Naive thymus-derived CD8-positive, alpha-beta T cell (primary cell): ENCODE measurements at places on chromosomes 5 and 9. TPM values are rescaled to one million over a fixed set of nuclear protein-coding genes. Genes with fewer than 3 reads are reported as not detected.

DNA sequence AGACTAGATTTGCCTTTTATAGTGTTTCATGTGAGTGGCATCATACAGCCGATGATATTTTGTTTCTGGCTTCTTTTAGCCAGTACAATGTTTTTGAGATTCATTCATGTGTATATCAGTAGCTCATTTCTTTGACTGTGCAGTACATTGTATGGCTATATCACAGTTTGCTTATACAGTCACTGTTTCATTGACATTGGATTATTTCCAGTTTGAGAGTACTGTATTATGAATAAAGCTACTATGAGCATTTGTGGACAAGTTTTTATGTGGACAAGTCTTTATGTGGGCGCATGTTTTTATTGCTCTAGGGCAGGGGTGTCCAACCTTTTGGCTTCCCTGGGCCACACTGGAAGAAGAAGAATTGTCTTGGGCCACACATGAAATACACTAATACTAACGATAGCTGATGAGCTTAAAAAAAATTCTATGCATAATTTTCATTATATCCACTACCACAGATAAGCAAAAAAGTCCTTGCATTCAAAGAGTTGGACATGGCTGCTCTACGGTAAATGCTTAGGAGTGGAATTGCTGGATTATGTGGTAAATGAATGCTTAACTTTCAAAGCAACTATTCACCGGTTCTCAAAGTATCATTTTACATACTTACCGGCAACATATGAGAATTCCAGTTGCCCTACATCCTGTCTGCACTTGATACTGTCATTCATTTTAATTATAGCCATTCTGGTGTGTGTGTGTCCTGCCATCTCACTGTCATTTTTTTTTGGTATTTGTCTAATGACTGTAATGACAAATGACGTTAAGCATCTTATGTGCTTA, 177.8 kb downstream of the RGS3 start:
- DNase-seq: no peak

DNA sequence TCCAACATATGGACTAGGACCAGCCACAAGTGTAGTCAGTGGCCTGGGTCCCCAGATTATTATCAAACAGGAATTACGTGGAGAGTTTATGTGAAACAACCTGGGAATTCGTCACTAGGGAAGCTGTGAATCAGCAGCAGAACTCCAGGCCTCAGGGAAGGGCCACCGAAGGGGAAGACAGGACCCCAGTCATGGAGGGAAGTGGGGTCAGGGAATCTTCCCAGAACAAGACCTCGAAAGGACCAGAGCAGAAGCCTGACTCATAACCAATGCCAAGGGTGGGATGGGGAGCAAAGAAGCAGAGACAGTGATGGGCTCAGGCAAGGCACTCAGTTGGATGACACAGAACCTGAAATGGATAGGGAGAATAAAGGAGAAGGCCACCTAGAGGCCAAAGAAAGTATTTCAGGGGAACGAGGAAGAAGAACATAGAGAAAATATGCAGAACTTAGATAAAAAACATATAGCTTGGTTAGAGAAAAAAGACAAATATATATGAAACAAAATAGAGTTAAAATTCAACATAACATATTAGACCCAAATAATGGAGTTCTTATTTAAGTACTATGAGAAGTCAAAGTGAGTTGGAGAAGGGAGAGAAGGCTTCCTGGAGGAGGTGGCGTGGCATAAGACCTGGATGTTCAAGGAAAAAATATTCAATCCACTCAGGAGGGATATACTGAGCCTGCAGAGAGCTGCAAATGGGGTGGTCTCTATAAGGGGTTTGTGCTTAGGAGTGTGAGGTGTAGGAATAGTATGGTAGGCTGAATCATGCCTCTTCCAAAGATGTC, 66.7 kb upstream of the CAST start:
- DNase-seq: peak; percentile 15

- no peak for DNase-seq
Observed at GRCh38 chr9:125487842-125488241, 219.2 kb downstream of the MAPKAP1 start.

DNA sequence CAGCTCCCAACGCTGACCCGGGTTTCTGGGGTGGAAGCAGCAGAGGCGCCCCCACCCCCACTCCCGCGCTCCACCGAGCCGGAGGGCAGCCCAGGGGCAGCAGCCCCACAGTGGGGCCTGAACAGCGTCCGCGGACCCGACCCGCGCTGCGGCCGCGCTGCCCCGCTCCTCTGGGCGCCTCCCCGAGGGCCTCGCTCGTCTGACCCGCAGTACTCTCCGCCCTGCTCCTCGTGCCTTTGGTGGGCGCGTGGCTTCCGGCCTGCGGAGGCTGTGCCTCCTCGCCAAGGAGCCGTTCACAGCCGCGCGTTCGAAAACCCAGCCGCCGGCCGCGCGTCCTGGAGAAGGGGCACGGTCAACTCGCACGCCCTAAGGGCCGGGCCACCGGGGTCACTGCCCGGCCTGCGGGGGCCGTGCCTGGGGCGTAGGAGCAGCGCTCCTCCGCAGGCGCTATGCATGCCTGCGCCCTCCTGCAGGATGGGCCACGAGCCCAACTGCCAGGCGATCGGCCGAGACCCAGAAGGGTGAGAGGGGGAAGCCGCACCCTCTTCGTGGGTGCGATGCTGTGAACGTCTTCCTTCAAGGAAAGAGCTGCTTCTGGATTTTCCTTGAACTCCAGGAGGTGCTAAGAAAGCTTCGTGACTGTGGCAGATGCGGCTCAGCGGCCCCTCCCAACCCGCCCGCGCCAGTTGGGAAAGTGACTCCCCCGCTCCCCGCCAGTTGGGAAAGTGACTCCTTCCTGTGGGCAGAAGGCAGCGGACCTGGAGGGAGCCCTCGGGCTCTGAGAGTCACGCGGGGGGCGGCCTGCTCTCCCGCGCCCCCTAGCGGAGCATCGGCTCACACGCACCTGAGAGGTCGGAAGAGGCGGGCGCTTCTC, 82.7 kb downstream of the HSD17B3 start:
- DNase-seq: no peak

DNA sequence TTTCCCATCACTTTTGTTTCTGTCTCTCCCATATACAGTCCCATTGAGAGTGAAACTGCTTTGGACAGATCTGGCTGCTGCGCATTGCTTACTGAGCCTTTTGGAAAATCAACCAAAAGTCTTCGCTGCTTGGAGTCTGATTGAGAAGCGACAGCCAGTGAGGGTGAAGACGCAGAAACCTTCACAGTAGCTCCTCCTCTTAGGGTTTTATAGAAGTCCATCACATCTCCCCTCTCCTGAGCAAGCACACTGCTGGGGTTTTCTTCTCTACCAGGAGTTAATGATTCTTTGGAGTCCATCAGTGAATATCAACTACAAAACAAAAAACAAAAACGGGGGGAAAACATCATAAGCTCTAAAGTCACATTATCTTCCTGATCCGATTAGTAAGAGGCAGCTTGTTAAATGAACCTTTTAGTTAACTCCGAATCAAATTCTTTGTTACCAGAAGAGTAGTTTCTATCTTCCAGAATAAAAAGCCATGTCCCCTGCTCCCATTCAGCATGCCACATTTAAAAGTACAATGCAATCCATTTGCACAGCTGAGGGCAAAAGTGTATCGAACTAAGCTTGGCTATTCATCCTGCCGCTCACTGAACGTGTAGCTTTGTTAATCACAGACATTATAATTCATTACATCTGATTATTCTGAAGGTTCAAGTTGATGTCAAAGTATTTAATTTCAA, 2.8 kb downstream of the NR3C1 start:
- DNase-seq: no peak

- no peak for DNase-seq
Observed at GRCh38 chr5:73823508-73823925, 197.5 kb downstream of the ARHGEF28 start.

DNA sequence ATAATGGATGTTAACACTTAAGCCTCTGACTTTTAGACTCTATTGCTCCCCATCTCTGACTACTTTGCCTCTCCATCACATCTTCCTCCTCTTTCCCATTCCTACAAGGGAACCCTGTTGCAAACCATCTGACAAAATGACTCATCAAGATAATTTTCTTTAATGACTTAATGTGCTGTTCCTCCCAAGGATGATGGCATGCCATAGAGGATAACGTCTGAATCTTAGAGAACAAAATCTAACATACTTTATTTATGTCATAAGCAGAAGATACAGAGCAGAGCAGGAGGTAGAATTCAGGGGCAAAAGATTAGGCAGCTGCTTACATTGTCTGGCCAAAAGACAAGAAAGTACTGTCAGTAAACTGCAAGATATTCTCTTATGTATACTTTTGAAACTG, 76.8 kb downstream of the FGF10 start:
- no peak for DNase-seq

DNA sequence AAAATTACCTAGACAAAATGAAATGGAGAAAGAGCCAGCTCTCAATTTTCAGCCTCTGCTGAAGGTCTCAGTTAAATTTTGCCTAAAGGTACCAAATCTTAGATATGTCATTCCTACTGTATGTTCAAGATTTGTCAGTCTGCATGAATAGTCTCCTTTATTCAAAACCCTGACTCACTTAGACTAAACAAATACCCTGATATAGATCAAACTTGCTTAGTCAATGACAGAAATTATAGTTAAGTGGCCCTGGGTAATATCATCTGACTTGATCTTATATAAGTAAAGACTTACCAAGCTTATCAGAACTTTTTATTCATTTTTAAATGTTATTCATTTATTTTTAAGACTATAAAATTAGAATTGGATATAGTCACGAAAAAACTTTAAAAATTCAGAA, 12.2 kb downstream of the MEGF9 start:
- no peak for DNase-seq

DNA sequence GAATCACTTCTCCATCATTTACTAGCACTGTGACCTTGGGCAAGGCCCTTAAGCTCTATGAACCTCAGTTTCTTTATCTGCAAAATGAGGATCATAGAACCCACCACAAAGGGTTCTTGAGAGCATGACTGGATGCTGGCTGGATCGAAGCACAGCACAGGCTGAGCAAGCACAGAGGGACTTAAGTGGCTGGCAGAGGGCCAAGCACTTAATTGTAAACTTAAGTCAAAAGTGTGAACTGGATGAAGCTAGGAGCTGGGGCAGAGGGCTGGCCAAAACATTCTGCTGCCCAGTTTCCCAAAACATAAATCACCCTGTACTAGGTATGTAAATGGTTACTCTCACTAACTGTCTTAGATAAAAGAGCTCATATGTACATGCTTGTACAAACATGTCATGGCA, 112.3 kb upstream of the WWC1 start:
- no peak for DNase-seq

Gene KLHL3
- 37.2 TPM for total RNA-seq

- no peak for DNase-seq
Observed at GRCh38 chr9:9557804-9558334, 1054.9 kb downstream of the PTPRD start.

Gene COL27A1
- 1.7 TPM for total RNA-seq

GRCh38 chr9:9615086-9615485, 997.7 kb downstream of the PTPRD start:
- no peak for DNase-seq

DNA sequence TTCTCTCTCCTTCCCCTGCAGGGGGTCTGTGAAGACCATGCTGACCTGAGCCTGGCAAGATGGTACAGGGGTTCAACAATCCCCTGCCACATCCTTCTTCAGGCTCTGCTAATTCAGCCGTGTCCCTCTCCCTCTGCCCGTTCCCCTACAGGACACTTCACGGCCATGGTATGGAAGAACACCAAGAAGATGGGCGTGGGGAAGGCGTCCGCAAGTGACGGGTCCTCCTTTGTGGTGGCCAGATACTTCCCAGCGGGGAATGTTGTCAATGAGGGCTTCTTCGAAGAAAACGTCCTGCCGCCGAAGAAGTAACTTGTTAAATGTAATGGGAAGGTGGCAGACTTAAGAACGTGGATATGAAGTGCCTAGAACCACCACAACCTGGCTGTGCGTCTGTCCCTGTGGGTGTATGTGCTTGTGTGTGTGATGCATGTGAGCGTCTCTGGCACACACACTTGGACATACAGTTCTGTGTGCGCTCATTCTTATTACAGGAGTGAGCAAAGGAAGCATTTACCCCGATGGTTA, 6.9 kb upstream of the CCIN start:
- DNase-seq: no peak

DNA sequence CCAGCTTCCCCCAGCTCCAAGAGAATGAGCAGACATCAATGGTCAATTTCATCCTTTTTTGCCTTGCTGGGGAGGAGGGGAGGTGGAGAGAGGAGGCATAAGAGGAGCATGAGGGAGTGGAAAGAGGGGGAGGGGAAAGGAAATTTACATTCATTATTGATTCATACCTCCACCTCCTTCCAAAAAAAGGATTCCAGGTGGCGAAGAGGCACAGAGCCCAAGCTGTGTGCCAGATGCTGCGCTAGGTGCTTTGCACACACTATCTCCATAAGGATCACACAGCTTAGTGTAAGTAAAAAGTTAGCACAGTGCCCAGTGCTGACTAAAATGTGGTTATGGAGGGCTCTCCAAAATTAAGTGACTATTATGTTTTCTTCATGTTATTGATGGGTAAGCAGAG, 11.0 kb downstream of the ASTN2 start:
- DNase-seq: no peak

Gene CER1
- total RNA-seq: not detected

GRCh38 chr9:99778308-99778707, 43.4 kb upstream of the NR4A3 start:
- no peak for DNase-seq

DNA sequence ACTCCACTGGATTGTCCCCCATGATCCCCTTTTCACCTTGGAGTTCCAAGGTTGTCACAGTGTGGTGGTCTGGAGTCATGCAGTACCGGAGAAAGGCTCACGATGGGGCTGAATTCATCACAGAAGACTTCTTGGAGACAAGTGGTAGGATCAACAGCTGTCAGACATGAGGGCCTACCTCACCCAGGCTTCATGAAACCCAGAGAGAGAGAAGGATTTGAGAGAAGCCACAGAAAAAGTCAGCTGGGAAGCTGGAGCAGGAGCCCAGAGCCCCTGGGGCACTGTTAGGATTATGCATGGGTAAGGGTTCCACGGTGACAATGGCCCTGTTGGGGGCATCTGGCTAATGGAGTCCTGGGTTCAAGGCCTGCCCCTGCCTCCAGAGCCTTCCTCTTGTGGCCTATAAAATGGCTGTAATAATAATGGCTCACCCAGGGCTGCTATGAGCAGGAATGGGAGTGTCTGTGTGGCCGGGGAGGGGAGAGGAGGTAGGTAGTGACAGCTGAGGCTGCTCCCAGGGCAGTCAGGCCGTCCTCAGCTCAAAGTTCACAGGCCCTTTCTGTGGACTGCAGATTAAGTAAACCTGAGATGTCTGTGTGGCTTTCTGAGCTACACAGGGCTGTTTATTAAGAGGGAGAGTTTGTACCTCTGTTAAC, 910 bp downstream of the TRIM14 start:
- no peak for DNase-seq

DNA sequence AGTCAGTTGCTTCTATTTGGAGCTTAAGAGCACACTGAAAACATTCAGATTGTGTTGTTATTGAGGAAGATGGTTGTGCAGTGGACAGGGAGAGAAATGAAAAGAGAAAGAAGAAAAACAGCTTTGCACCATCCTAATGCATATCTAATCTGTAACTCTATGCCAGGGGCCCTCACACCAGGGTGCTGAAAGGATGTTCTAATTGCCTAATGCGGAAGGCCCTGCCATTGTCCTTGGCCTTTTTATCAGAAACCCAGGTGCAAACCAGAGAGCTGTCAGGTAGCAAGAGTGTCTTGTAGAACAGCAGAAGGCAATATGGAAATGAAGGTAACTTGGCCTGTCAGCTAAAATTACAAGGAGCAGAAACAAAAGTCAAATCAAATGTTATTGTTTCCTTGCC, 384.5 kb upstream of the PIK3R1 start:
- no peak for DNase-seq

Gene PCDHB5
- total RNA-seq: not detected

Gene SPINK4
- total RNA-seq: not detected

GRCh38 chr9:100309992-100310391, 42.8 kb downstream of the TEX10 start:
- DNase-seq: no peak

Gene CDH18
- total RNA-seq: not detected
